B cell (primary cell): ENCODE measurements at places on chromosomes 6 and 20. TPM values are rescaled to one million over a fixed set of nuclear protein-coding genes. Genes with fewer than 3 reads are reported as not detected.

DNA sequence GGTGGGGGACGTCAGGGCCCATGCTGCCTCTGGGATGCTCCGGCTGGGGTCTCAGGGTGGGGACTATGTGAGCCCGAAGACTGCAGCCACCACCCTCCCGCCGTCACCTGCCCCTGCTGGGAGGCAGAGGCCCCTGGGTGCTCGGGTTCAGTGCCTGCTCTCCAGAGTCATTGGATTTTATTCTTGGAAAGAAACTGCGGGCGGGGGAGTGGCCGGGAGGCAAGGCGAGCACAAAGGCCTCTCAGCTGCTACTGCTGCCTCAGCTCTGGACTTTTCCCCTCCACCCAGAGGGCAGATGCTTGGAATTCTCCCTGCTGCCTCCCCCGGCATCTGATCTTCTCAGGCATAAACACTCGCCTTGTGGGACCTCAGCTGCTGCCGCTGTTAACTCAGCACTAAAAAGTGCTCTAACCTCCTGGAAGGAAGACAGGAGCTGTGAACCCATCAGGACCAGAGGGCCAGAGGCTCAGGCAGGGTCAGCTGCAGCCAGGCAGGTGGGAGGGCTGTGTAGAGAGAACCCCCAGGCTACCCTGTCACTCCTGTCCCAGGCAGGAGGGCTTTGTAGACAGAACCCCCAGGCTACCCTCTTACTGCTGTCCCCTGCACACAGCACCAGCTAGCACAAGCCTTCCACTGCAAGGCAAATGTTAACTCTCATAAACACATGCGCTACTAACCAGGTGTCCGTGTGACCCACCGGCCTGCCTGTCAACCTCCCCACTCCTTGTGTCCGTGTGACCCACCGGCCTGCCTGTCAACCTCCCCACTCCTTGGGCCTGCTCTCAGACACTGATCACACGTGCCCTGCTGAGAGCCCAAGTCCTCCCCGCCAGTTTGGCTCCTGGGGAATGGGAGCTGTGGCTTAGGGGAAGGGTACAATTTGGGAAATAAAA is 9.4 kb upstream of the FRMD1 start:
- DNase-seq = no peak
- H3K27ac ChIP-seq = no peak overlapping the region
- no peaks in the 10 kb centered on the region for H3K4me1 ChIP-seq
- H3K27me3 ChIP-seq = no peaks in the 10 kb centered on the region
- no peak overlapping the region for H3K4me3 ChIP-seq

- peaks cover 26% of the 10 kb centered on the region for H3K4me1 ChIP-seq
- peak overlapping the region; percentile 52 for H3K27ac ChIP-seq
- no peak overlapping the region for H3K4me3 ChIP-seq
Observed at GRCh38 chr6:158031381-158032353, 50.0 kb downstream of the SYNJ2 start.

The CFB gene
- not detected in 2 replicates for total RNA-seq

The MCHR2 gene
- total RNA-seq = not detected in 2 replicates

DNA sequence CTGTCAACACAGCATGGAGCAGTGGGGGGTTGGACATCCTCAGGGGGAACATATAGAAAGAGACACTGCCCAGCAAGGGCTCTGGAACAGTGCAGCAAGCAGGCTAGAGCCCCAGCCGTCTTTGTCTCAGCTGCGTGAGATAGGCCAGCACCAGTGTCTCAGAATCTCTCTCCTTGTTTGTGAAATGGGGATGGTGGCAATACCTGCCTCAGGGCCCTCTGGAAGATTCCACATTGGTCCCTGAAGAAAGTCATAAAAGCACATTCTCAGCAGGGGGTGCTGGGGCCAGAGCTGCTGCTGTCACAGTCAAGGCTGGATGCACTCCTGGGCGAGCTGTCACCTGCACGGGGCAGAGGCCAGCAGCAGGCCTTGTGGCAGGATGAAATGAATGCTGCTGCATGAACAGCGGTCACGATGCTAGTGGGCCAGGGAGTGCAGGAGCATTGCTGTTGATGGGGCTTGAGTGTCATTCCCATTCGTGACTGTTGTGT is 121.7 kb downstream of the SYCP2 start:
- no peaks in the 10 kb centered on the region for H3K4me1 ChIP-seq
- no peak overlapping the region for H3K4me3 ChIP-seq
- no peaks in the 10 kb centered on the region for H3K27me3 ChIP-seq
- no peaks in the 10 kb centered on the region for H3K36me3 ChIP-seq
- H3K27ac ChIP-seq = no peak overlapping the region

GRCh38 chr6:1664329-1664728 is 54.6 kb downstream of the FOXC1 start:
- H3K4me3 ChIP-seq = no peak overlapping the region
- H3K27ac ChIP-seq = no peak overlapping the region
- DNase-seq = no peak
- no peaks in the 10 kb centered on the region for H3K27me3 ChIP-seq

DNA sequence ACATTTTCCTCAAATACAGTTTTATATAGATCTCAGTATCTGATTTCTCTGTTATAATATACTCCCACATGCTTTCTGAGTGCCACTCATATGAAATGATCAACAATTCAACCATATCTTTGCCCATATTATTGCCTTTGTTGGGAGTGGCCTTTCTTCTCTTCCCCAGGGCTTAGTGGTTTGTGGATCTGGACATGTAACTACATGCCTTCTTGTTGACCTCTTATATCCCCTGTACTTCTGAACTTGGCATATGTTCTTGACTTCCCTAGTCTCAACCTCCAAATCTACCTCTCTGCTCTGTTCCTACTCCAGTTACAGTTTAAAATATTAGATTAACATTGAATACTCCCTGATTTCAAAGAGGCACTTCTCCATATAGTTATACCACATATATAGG is 34.3 kb upstream of the PRIM2 start:
- no peaks in the 10 kb centered on the region for H3K4me1 ChIP-seq
- H3K27me3 ChIP-seq = peaks cover 2% of the 10 kb centered on the region
- H3K27ac ChIP-seq = no peak overlapping the region
- H3K4me3 ChIP-seq = no peak overlapping the region
- no peak for DNase-seq

The TMEM74B gene
- total RNA-seq = 0.42 and 0.73 TPM in 2 replicates

DNA sequence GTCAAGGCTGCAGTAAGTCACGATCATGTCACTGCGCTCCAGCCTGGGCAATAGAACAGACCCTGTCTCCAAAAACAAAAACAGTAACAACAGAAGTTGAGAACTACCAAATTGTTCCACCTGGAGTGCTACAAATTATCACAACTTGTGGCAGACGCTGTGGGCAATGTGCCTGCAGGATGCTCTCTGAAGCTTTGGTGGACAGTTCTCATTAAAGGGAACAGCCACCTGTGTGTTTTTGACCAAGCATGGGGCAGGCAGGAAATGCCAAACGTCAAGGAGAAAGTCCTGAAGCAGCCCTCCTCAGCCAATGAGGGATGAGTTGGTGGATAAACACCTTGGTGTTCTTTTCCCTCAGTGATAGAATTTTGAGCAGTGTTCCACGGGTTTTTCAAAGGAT is 15.8 kb downstream of the COX4I2 start:
- H3K36me3 ChIP-seq = no peaks in the 10 kb centered on the region
- H3K27ac ChIP-seq = no peak overlapping the region
- DNase-seq = no peak

DNA sequence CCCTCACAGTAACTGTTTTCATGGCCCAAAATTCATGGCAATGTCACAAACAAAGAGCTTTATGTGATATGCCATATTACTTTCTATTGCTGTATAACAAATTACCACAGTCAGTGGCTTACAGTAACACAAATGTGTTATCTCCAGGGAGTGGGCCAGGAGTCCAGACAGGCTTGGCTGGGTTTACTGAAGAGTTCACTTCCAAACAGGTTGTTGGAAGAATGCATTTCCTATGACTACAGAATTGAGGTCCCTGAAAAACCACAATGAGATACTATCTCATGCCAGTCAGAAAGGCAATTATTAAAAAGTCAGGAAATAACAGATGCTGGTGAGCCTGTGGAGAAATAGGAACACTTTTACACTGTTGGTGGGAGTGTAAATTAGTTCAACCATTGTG is 431.9 kb downstream of the PKHD1 start:
- no peaks in the 10 kb centered on the region for H3K4me1 ChIP-seq
- H3K36me3 ChIP-seq = no peaks in the 10 kb centered on the region
- no peak overlapping the region for H3K27ac ChIP-seq
- H3K4me3 ChIP-seq = no peak overlapping the region

DNA sequence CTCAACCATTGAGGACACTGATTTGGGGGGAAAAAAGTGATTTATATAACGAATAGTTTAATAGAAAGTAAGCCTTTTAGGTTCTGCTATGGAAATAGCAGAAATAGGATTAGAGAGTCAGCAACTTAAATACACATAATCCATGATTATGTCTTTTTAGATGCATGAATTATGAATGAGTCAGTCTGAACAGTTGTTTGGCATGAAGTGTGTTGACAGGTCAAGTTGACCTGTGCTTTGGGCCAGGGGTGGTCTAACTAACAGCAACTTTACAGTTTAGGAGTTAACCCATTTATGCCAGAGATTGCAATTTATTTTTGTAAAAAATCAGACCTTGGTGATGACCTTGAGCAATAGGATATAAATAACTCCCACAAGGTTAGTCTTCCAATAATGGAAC is 191.3 kb downstream of the MTFR2 start:
- no peaks in the 10 kb centered on the region for H3K36me3 ChIP-seq
- no peak overlapping the region for H3K4me3 ChIP-seq
- H3K27me3 ChIP-seq = no peaks in the 10 kb centered on the region
- no peak for DNase-seq

- no peaks in the 10 kb centered on the region for H3K36me3 ChIP-seq
- H3K27me3 ChIP-seq = no peaks in the 10 kb centered on the region
- DNase-seq = no peak
- no peak overlapping the region for H3K27ac ChIP-seq
Observed at GRCh38 chr6:121932076-121932991, 467.1 kb upstream of the HSF2 start.

The RBPJL gene
- not detected in 2 replicates for total RNA-seq

- no peaks in the 10 kb centered on the region for H3K36me3 ChIP-seq
- H3K27ac ChIP-seq = no peak overlapping the region
- H3K4me1 ChIP-seq = no peaks in the 10 kb centered on the region
- no peaks in the 10 kb centered on the region for H3K27me3 ChIP-seq
- no peak for DNase-seq
Observed at GRCh38 chr20:22807646-22808244, 223.4 kb upstream of the FOXA2 start.

DNA sequence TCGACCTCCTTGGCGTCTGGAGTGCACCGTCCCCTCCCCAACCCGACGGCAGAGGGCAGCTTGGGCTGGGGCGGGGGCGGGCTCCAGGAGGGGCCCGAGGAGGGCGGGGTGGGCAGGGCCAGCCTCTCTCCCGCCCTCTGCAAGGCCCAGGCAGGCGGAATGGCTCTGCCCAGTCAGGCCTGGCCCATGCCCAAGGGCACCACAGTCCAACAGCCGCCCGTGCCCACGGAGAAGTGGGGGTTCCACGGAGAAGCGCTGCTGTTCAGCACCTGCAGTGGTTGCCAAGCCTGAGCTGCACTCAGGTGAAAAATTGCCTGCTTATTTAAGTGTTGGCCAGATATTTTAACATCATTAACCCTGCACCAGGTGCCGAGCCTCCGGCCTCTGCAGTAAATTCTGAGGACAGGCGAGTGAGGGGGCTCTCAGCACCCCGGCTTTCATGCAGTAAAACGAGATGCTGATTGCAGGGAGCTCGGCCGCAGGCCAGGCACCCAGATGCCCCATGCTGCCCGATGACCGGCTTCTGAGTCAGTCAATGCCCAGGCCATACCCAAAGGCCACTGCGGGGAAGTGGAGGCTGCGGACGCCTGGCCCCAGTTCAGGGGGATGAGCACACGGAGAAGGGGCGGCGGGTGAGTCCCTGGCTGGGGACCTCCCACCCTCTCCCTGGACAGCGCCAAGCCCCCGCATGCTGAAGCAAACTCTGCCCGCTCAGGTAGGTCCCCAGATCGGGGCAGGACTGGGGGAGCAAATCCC is at the start of gene SRMS:
Gene SRMS, minus strand, starts transcription at position 25 of the 756 bp plus-strand sequence. CDS start 286 bp downstream, outside the sequence.
- no peaks in the 10 kb centered on the region for H3K27me3 ChIP-seq
- peaks cover 44% of the 10 kb centered on the region for H3K4me1 ChIP-seq
- no peak within 1 kb of the TSS for H3K27ac ChIP-seq
- H3K36me3 ChIP-seq = no peaks in the 10 kb centered on the region

GRCh38 chr6:17910189-17910588 is 77.2 kb downstream of the KIF13A start:
- no peaks in the 10 kb centered on the region for H3K27me3 ChIP-seq
- peak; percentile 8 for DNase-seq
- H3K4me1 ChIP-seq = peaks cover 12% of the 10 kb centered on the region
- H3K27ac ChIP-seq = no peak overlapping the region
- H3K36me3 ChIP-seq = no peaks in the 10 kb centered on the region

DNA sequence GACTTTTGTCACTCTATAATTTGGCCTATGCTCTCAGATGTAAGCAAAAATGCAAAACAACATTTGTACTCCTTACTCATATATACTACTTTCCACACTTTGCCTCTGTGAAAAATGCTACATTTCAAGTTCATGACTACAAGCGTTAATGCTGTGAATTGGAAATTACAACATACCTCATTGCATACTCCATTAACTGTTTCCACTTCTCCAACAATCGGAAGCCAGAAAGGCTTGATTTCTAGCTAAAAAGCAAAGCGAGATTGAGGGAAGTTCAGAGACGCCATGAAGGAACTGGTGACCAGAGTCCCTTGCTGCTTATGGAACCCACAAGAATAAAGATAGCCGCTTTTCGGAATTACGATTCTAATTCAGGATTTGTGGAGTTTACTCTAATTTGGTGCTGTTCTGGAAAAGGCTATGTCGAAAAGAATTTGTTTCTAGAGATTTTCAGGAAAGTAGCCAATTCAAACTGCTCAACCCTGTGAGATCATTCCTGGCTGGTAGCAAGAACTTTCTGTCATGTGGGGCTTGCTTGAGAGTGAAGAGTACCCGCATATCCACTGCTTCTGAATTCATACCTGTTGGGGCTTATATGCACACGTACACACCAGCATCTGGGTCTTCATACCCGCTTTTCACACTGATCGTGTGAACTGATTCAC is 98.0 kb upstream of the CITED2 start:
- no peaks in the 10 kb centered on the region for H3K4me1 ChIP-seq
- no peak overlapping the region for H3K4me3 ChIP-seq
- H3K27me3 ChIP-seq = no peaks in the 10 kb centered on the region

The FAM209B gene
- total RNA-seq = 1.9 and 2.2 TPM in 2 replicates

DNA sequence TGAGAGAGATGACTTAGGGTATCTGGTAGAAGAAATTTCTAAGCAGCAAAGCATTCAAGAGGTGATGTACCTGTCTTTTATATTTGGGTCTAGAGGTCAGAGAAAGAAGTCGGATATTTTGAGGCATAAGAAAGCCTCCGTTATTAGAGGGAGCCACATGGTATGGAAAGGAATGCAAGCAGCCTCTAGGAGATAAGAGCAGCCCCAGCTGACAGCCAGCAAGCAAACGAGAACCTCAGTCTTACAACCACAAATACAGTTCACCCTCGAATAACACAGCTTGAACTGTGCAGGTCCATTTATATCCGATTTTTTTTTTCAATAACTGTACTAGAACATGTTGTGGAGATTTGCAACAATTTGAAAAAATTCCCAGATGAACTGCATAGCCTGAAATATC is 190.7 kb upstream of the VGLL2 start:
- H3K36me3 ChIP-seq = no peaks in the 10 kb centered on the region
- H3K4me1 ChIP-seq = no peaks in the 10 kb centered on the region
- no peaks in the 10 kb centered on the region for H3K27me3 ChIP-seq
- no peak overlapping the region for H3K27ac ChIP-seq
- no peak for DNase-seq
